NCI-H774 (cell line): ENCODE measurements at places on chromosomes 13 and 19.

DNA sequence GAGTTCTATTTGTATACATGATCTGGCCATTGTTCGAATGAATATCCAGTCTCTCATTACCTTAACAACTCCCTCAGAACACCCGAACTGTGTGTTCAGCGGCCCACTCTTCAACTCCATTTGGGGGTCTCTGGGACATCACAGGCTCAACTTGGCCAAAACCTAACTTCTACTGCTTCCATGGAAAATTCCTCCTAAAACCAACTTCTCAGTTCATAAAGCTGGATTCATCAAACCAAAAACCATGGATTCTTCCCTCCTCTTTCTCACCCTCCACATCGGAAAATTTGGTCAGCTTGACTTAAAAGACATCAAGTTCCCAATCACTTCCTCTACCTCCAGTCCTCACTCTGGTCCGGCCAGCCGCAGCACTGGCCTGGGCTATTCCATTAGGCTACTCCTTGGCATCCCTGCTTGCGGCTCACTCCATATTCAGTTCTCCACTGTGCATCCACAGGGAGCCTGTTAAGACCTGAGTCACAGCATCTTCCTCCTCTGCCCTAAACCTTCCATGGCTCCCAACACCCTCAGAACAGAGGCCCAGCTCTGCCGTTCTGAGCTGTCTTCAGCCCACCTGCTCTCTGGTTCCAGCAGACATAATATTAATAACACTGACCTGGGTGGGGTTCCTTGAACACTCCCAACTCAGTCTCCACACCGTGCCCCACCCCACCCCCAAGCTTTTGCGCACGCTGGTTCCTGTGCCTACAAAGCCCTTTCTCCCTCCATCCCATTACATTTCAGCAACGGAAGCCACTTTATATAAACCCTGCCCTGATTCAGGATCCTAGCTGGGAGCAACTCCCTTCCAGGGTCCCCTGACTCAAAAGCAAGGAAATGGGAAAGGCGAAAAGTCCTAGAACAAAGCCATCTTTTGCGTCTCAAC lies 1.1 kb downstream of the ZNF792 start:
- DNase-seq = no peak

DNA sequence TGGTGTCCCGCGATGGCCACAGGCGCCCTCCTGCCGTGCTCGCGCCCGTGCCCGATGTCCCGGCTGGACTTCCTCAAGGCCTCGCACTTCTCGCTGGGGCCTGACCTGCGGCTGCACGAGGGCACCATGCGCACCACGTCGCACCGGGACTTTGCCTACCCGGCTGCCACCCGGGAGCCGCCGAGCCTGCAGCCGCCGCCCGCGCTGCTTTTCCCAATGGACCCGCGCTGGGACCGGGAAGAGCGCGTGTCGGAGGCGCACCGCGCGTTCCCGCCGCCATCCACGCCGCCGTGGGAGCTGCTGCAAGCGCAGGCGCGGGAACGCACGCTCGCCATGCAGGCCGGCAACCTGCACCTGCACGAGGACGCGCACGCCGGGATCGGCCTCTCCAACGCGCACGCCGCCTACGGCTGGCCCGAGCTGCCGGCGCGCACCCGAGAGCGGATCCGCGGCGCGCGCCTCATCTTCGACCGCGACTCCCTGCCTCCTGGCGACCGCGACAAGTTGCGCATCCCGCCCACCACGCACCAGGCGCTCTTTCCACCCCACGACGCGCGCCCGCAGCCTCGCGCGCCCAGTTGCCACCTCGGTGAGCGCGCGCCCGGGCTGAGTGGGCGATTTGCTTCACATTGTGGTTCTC lies 12.1 kb upstream of the PEX11G start:
- DNase-seq = peak; percentile 85

DNA sequence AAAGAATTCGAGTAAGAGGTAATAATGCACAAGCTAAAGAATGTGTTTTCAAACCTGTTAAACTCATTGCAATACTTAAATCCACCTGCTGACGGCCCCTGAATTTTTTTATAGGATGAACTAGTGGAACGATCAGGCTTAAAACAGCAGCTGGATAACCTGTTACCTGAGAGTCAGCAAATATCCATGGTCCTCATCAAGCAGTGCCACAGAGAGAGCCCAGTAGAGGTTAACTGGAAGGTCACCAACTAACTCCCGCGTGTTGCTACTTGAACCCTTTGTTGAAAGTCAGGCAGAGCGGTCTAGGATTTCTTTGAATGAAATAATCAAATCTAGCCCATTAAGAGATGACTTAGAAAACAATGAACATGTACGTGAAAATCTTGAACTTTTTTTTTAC lies 47.6 kb upstream of the SPRY2 start:
- DNase-seq = no peak

DNA sequence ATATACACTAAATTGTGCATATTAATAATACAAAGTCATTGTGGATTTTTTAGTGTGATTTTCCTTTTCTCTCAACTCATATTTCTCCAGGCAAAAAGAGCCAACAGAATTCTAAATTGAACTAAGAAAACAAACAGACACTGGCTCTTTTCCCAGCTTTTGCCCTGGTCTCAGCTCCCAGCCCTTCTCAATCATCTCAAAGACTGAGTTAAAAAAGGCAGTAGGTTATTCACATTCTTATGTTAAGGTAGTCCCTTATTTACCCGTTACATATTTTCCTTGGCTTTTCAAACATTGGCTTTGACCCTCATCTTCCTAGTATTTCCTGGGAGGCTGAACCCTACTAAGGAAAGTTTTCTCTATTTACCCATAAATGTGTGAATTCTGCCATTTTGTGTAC lies 753.6 kb downstream of the LIG4 start:
- DNase-seq = no peak

- no peak for DNase-seq
These were observed 85.9 kb downstream of the GJA3 start for GRCh38 chr13:20074966-20075365.

DNA sequence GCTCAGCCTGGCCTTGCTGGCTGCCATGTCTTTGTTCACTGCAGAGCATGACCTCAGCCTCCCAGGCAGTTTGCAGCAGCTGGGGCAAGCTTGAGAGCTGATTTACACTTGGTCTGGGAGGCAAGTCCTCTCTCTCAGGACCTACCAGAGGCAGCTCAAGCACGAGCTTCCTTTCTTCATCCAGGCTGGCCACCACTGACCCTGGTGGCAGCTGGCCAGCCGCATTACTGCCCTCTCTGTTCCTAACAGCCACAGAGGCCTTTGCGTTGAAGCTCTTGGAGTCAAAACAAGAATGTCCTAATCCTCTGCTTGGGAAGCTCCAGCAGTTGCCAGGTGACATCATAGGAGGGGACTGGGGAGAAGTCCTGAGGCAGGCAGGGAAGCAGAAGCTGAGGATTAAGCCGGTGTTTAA lies 85.7 kb downstream of the NUFIP1 start:
- DNase-seq = no peak

- DNase-seq = no peak
These were observed 22.3 kb downstream of the NLRP11 start for GRCh38 chr19:55809381-55810058.

- no peak for DNase-seq
These were observed 594 bp downstream of the ZNF146 start for GRCh38 chr19:36215276-36216123.

DNA sequence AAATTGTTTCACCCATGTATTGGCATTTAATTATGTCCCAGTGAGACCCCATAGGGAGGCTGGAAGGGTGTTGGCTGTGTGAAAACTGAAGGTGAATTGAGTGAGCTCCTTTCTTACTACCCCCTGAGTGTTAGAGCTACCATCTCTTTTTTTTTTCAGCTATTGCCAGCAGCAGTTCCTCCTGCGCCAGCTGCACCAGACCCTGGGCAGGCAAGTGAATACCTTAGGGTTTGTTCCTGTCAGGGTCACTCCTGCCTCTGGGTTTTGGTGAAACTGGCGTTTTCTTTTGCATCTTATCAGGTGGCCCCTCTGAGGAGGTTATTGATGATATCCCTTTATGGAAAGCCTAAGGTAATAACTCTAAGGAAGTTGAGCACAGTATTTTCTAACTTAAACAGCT lies 25.5 kb downstream of the CEACAM8 start:
- no peak for DNase-seq

DNA sequence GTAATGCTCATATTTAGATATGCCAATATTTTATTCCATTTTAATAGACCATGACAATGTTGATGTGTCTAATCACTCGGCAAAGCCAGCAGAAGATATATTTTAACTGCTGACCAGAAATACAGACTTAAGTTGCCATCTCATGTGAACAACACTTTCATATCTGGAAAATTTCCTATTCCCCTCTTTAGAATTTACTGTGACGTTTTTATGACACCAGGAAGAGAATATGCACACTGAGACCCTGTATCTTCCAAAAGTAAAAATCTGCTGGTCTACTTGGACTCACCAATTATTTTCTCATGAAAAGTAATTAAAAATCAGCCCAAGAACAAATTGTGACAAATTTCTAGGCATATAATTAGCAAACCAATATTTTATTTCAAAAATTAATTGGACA lies 2.1 kb downstream of the PROSER1 start:
- DNase-seq = no peak

GRCh38 chr13:97198753-97199152 lies 23.4 kb upstream of the MBNL2 start:
- DNase-seq = no peak

GRCh38 chr19:2627319-2627829 lies 75.1 kb downstream of the GNG7 start:
- no peak for DNase-seq

- DNase-seq = no peak
These were observed 171.5 kb downstream of the DLEU7 start for GRCh38 chr13:50672025-50672424.

- DNase-seq = no peak
These were observed 37.4 kb upstream of the GAS6 start for GRCh38 chr13:113901231-113901630.

DNA sequence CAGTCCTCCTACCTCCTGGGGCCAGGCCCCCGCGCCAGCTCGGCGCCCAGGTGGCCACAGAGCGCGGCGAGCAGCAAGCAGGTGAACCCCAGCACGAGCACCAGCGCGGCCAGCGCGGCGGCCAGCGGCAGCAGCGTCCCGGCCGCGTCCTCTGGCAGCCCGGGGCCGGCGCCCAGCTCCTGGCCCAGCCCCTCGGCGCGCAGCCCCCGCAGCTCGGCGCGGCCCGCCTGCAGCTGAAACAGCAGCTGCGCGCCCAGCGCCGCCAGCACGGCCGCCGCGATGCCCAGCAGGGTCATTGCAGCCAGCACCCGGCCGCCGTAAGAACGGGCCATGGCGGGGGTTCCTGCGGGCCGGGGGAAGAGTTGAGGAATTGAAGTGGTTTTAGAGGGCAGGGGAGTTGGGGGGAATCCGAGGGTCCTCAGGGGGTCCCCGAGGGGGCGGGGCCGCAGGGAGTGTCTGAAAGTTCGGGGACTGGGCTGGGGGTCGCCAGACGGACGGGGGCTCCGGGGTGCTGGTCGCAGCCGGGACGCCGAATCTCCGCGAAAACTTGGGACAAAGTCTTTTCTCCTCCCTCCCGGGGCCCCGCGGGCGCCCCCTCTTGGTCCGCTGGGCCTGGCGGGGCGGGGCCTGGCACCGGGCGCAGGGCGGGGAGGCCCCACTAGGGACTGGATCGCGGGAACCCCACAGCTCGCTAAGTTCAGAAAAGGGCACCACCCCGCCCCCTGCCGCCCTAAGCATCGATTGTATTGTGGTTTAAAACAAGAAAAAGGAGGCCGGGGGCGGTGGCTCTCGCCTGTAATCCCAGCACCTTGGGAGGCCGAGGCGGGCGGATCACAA lies at the start of gene TMEM221:
TSS of gene TMEM221 (minus strand) at position 538 of the 837 bp plus-strand sequence. CDS start at position 332, 206 bp downstream.
- no peak for DNase-seq

DNA sequence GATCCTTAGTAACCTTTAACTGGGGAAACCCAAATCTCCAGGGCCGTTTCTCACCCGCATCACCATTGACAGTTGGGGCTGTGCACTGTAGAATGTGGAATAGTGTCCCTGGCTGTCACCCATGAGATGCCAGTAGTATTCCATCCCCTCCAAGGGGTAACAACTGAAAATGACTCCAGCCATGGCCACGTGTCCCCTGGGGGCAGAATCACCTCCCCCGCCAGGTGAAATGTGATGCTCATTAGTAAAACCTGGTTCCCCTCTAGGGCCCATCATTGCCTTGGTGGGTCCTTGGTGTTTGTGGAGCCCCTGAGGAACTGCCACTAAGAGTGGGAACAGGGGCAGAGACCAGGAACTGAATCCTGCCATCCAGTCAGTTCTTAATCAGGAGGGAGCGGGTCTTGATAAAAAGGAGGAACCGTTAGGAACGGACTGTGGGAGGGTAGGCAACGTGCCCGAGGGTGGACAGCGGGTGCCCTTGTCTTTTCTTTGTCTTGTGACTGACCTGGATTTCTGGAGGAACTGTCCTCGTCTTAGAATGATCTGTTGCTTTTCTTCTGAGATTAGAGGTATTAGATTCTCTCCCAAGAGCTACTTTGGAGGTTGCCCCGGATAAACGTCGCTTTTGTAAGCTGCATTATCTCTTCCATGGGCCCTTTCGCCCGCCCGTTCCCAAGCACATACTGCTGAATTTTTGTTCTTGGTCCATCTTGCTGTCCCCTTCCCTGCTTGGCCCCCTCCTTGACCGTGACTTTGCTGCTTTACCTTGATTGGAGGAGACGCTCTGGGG lies 3.5 kb downstream of the MYO9B start:
- DNase-seq = no peak

- DNase-seq = no peak
These were observed 58.7 kb downstream of the IER2 start for GRCh38 chr19:13208672-13209483.

- no peak for DNase-seq
These were observed 7.3 kb downstream of the FXYD3 start for GRCh38 chr19:35122687-35123551.

DNA sequence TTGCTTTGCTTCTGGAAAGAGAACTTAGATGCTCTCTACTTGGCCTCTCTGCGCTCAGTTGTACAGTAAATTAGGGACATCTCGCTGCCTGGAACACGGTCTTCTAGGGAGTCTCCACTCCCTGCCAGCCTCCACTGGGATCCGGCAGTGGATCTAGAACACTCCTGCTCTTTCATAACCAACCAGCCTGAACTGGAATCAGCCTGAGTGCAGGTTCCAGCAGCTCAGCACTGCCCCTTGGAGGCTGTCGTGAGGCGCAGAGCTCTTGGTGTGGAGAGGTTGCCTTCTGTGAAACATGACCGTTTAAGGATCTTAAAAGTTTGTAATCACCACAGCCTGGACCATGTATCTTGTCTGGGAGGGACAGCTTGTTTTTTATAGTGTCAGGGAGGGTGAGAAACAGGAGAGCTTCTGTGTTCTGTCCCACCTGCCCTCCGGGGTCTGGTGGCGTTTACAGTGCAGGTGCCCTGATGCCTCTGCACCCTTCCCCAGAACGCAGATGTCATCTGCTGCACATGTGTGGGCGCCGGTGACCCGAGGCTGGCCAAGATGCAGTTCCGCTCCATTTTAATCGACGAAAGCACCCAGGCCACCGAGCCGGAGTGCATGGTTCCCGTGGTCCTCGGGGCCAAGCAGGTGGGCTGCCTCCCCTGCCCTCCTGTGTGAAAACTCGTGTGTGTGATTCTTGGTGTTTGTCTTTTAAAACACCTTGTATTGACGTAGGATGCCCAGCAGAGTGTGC lies 24.8 kb downstream of the UPF1 start:
- no peak for DNase-seq

- no peak for DNase-seq
These were observed 71.7 kb downstream of the SIAH3 start for GRCh38 chr13:45779901-45780300.

DNA sequence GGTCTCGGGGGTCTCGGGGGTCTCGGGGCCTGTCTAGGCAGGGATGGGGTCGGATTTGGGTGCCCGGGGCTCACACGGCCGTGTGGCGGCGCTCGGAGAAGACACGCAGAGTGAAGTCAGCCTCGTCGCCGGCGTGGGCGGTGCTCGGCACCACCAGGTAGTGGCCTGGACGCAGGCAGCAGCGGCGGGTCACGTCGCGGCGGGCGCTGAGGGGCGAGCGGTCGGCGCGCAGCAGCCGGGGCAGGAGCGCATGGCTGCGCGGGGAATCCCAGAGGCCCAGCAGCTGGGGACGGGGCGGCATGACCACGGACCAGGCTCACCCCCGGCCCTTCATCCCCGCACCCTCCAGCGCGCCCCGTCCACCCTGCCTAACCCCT lies 8.2 kb downstream of the CAPN12 start:
- peak; percentile 34 for DNase-seq
